Adrenal gland (tissue), 19 donors: ENCODE measurements at places on chromosomes 6 and 20. TPM values are rescaled to one million over a fixed set of nuclear protein-coding genes. Genes with fewer than 3 reads are reported as not detected.
A peak's percentile ranks its signal among the peaks of the same experiment; 100 is the strongest.

PKHD1 gene
- polyA plus RNA-seq = 0.08 TPM

NKAIN4 gene
- 0.31 TPM for polyA plus RNA-seq

SLC16A10 gene
- 4.9 TPM for polyA plus RNA-seq

TXLNB gene
- polyA plus RNA-seq = 2.2 TPM

LEMD2 gene
- 121 TPM for polyA plus RNA-seq

KIAA0408 gene
- polyA plus RNA-seq = 3.1 TPM

DPPA5 gene
- not detected for polyA plus RNA-seq

SUN5 gene
- not detected for polyA plus RNA-seq

DNA sequence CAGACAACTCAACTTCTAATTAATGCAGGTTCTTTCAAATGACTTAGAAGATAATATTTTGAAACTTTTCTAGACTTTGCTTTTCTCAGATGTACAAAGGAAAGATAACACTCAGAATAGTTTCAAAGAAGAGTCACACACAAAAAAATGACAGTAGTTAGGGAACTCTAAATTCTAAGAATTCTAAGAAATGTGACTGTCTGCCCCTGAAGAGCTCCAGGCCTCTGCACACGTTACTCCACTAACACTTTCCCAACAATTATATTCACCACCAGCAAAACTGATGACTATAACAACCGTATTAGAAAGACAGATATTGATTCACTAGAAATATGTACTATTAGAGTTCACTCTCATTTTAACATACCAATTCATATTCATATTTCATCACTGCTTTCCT, 133.3 kb upstream of the SMLR1 start:
- DNase-seq = no peak

- DNase-seq = no peak
Measured at GRCh38 chr20:46399401-46399800, 7.0 kb downstream of the ELMO2 start.

DNA sequence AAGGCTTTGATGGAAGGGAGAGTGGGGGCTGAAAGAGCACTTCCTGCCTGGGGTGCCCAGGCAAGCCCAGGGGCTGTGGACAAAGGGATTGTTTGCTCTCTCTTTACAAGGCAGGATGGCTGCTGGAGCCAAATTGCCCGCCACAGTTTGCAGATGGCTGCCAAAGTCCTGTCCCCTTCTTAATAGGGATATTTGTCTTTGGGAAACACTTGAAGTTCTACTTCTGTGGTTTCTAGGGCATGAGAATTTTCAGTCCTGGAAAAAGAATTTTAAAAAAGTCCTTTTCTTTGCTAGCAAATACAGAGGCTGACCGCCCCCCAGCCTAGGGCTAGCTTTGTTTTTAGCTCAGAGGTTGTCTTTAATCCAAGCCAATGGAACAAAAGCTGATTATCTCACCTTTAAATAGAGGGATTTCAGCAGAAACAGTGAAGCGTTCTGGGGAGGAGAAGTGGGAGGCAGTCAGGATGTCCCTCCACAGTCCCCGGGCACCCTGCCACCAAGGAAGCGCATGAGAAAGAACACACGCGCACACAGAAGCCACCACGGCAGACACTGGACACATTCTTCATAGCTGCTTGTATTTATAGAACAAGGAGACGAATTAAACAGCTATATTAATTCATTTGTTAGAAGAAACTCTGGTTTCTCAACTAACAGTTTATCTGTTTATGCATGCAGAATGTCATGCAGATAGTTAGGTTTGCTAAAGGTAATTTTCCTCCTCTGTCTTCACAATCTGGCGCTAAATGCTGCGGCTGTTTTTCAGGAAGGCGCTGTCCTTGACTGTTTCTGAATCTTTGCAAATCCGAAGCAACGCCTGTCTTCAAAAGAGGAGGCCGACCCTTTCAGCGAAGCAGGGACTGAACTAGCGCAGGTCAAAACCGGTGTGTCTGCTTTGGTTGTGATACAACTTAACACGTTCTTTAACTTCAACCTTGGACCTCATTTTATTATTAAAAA, 736.9 kb downstream of the QKI start:
- no peak for DNase-seq

GRCh38 chr6:37840143-37840939, 20.8 kb downstream of the ZFAND3 start:
- no peak for DNase-seq

DNA sequence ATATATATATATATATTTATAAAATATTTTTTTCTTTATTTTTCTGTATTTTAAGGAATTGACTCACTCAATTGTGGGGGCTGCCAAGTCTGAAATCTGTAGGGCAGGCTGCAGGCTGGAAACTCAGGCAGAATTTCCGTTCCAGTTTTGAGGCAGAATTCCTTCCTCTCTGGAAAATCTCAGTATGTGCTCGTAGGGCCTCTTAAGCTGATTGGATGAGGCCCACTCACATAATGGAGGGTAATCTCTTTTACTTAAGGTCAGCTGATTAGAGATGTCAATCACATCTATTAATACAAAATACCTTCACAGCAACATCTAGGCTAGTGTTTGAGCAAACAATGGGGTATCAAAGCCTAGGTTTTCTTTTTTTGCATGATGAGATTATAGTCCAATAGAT, 244.7 kb upstream of the RNF24 start:
- no peak for DNase-seq

- no peak for DNase-seq
Measured at GRCh38 chr20:48321271-48321670, 506.5 kb downstream of the PREX1 start.

GRCh38 chr6:6319952-6320811, at the start of gene F13A1:
Gene F13A1 (minus strand): TSS chr6:6320662. CDS start chr6:6318664, 1,998 bp downstream.
- DNase-seq = peak; percentile 32

DNA sequence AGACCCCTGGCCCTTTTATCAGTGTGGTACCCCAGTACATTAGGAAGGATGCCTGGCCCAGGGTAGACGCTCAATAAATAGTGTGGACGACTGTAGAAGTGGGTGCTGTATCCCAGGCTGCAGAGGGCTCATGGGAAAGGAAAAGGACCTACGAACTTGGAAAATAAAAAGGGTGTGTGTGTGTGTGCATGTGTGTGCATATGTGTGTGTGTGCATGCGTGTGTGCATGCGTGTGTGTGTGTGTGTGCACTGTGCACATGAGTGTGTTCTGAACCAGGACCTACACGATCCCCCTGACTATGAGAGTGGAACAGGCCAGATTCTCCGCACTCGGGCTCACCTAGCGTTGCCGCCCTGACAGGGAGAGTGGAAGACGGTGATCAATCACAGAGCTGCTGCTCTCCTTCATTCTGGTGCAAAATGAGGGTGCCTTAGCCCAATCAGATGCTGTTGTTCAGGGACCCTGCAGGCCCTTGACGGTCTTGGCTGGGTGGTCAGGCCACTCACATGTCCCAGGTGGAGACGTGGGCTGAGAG, 3.5 kb upstream of the UNC93A start:
- no peak for DNase-seq

DNA sequence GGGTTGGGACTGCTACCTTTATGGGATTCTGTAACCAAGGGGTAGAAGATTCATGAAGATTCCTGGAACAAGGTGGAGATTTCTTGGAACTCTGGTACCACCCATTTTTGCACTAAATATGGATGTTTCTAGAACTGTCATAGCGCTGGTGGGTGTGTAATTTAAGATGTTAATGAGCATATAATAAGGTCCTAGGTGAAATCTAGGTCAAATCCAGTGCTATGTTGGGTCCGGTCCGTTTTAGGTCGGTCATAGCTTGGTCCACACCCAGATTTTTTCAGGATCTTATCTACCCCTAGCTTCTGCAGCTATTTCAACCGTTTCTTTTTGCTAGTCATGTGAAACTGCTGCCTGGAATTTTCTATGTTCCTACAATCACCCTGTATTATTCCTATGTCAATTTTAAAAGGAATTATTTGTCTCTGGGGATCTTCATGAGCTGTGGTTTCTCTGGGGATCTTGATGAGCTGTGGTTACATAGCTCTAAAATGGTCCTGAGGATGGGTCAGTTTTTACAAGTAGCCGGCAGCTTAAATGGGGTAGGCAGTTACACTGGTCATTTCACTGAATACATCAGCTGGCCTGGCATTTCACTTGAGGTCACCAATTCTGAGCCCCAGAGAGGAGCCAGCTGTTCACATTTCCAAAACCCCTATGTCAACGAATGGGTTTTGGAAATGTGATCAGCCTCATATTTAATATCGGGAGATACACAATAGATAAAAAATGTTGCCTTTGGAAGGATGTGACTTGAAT, 652.3 kb upstream of the FLRT3 start:
- no peak for DNase-seq

DNA sequence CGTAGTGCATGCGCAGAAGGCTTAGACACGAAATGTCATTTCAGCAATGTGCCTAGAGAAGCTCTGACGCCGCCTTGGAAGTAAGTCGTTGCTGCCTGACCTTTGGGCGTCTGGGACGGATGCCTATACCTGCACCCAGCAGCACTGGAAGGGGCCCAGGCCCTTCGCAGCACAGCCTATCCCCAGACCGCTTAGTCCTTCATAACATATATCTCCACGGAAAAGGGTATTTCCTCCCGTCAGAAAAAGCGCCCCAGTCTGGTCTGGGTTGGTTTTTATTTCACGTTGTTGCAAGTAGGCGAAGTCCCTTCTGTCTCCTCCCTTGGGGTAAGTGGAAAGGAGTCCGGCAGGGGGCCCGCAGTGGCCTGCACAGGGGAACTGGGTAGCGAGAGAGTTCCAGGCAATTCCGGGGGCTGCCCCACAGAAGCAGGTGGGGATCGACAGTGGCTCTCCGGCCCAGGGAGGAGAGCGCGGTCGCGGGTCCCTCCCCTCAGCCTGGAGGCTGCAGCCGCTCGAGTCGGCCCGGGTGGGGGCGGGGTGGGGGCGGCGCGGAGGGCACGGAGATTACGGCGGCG, 559 bp upstream of the EYA4 start:
- peak; percentile 15 for DNase-seq

GRCh38 chr6:130852844-130853554, 25.8 kb downstream of the SMLR1 start:
- no peak for DNase-seq

- DNase-seq = peak; percentile 57
Measured at GRCh38 chr6:43856005-43856765, 86.2 kb downstream of the VEGFA start.

- DNase-seq = no peak
Measured at GRCh38 chr6:163377561-163377960, 37.0 kb upstream of the QKI start.

GRCh38 chr6:126075335-126076071, 89.2 kb downstream of the TRMT11 start:
- DNase-seq = no peak

GRCh38 chr6:63391203-63391970, 71.6 kb upstream of the LGSN start:
- DNase-seq = no peak

DNA sequence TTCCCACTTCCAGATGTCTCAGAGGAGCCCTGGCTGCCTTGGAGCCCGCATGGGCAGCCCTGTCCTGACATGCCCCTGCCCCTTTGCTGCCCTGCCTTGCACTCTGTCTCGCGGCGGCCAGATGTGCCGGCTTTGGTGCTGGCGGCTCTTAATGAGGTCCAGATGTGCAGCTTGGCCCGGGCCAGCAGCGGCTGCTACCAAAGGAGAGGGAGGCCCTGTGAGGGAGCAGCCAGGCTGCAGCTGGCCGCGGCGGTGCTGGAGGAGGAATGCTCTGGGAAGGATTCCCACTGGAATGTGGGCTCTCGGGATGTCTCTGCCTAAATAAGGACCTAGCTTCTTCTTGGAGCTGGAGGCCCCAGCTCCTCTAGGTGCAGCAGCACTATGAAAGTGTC, 72.4 kb downstream of the FGD2 start:
- DNase-seq = no peak

DNA sequence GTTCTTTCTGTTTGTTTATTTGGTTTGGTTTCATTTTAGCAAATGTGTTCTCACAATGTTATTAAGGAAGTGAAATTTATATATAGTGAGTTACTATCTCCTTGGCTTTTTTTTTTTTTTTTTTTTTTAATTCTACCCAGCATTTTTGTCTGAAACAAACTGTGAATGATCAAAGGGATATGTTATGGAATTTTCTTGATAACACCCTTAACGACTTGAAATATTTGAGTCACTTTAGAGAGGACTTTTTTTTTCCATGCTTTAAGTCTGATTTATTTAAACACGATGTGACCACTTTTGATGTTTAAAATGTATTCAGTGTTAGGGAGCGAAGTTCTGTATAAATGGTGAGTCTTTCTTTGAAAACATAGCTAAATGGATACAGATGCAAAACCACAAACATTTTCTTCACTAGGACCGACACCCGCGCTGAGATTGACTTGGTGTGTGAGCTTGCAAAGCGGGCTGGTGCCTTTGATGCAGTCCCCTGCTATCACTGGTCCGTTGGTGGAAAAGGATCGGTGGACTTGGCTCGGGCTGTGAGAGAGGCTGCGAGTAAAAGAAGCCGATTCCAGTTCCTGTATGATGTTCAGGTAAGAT, 149.7 kb downstream of the MTHFD1L start:
- DNase-seq = no peak

DNA sequence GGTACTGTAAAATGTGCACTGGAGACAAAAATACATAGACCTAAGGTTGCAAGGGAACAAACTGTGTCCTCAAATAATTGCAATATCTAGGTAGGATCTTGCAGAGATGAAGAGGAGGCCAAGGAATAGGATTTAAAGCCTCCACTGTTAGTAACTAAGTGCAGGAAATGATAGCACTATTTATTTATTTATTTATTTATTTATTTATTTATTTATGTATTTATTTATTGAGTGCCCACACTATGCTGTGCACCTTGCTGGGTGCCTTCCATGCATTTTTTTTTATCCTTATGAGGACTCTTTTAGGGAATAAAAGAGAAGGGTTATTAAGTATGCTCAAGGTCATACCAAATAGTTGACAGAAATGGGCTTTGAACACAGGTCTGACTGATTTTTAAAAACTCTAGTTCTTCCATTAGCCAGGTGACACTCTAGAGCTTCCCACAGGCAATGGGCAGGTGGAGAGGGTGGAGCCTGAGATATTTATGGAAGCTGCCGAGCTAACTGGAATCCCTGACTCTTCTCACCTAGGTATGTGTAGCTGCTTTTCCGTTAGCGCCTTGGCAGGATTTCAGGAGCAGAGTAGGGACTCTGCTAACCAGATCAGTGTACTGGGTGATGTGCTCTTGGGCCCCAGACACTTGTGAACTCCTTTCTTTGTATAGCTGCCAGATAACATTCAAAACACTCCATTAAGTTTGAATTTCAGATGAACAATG, 12.8 kb upstream of the NUP153 start:
- no peak for DNase-seq

- no peak for DNase-seq
Measured at GRCh38 chr6:110355727-110356126, 2.4 kb downstream of the METTL24 start.

- no peak for DNase-seq
Measured at GRCh38 chr6:142845143-142845571, 99.8 kb downstream of the HIVEP2 start.
